ENCODE measurements at places on chromosomes 1 and 21.
A peak's percentile ranks its signal among the peaks of the same experiment; 100 is the strongest.

GRCh38 chr1:198829356-198829755 is 190.5 kb downstream of the PTPRC start:
- DNase-seq: no peak

DNA sequence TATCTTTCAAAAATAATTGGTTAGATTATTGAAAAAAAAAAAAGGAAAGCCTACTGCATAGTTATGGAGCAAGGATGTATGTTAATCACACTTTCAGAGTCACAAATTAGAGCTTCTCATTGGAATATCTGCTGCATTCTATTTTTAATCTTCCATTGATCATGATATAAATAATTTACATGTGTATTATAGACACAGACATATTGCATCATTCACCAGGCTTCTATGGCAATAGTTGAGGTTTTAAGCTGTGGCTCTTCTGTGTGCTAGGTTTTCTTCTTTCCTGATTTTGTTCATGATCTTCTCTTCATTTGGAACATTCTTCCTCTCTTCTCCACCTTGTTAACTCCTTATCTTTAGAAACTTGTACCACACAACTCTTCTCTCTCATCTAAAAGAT is 123.2 kb upstream of the HMCN1 start:
- no peak for DNase-seq

GRCh38 chr1:194225821-194226220 is 1039.4 kb upstream of the B3GALT2 start:
- DNase-seq: no peak

GRCh38 chr1:83959824-83960498 is 39.0 kb downstream of the TTLL7 start:
- DNase-seq: no peak

DNA sequence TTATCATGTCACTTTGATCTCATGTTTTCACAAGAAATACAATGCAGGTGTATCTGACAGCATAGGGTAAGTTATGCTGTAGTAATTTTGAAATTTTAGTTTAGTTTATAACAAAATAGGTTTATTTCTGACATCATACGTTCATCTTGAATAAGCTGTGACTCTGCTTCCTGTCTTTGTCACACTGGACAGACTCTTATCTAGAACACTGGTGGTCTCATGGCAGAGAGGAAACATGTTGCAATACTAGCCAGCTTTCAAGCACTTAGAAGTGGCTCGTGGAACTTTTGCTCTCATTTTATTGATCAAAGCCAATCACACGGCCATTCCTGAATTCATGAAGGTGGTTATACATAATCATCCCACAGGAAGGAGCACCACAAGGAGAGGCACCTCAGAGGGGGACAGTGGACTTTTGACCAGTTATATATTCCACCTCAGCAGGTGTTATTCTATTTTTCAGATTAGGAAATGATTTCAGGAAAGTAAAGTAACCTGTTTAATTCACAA is 46.5 kb downstream of the CYP2J2 start:
- no peak for DNase-seq

- no peak for DNase-seq
Observed at GRCh38 chr1:206854401-206855129, 10.9 kb upstream of the IL20 start.

GRCh38 chr1:170624146-170624545 is 39.8 kb upstream of the PRRX1 start:
- no peak for DNase-seq

DNA sequence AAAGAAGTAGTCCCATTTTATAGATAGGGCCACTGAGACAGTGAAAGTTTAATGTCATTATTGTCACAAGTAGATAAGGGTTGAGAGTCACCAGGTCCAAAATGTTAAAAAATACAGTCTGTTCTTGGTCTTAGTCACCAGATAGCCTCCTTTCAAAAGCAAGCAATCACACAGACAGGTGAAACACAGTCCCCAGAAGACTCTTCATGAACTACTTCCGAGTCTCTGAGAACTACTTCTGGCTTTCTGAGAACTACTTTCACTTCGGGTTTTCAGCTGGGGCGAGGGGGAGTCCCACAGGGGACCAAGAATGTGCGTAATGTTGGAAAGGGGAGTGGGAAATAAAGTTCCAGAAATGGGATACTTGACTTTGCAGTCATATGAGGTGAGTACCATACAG is 143.2 kb downstream of the HHIPL2 start:
- DNase-seq: no peak

- DNase-seq: no peak
Observed at GRCh38 chr1:88311265-88311664, 372.8 kb upstream of the PKN2 start.

DNA sequence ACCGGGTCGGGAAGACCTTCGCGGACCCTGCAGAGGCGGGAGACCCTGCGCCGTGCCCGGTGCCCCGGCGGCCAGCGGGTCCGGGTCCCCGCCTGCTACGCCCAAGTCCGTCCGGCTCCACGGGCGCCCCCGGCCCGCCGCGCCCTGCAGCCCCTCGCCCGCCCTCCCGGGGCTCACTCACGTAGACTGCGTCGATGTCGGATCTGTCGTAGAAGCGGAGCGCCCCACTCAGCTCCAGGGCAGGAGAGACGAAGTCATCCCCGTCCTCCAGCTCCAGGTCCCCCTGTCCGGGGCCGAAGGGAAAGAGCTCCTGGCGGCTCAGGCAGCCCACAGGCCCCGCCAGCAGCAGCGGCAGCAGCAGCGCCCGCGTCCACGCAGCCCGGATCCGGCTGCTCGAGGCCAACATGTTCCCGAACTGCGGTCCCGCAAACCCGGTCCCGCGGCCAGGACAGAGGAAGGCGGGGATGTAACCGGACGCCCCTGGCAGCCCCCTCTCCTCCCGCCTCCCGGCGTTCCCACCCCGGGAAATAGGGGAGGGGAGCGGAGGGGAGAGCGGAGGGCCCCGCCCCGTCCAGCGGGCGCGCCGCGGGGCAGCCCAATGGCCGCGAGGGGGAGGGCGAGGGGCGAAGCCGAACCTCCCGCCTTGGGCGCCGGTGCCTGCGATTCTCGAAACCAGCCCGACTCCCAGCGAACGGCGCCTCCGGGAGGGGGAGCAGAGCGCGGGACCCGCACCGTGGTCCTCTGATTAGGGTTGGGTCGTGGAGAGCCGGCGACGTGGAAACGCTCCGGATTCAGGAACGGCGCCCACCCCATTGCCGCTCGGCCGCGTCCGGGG is at the start of gene NID1:
Gene NID1, minus strand, starts transcription at position 417 of the 835 bp plus-strand sequence. Its CDS starts 11 bp downstream, at position 406.
- DNase-seq: no peak

DNA sequence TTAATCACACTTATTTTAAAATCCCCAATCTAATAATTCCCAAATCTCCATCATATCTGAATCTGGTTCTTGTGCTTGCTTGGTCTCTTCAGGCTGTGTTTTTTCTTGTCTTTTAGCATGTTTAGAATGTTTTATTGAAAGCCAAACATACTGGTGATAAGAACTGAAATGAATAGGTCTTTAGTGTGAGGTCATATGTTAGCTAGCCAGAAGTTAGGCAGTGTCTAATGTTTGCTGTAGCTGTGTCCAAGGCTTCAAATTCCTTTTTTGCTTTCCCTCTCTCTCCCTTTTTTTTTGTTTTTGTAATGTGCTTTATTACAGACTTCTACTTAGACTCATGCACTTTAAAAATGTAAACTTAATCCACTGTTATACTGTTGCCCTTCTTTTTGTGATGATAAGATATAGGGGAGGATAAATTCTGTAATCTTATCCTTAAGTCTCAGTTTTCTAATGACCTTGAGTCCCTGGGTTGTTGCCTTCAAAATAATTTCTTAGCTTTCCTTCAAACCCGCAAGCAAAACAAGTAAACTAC is 725.1 kb downstream of the BRINP3 start:
- DNase-seq: no peak

DNA sequence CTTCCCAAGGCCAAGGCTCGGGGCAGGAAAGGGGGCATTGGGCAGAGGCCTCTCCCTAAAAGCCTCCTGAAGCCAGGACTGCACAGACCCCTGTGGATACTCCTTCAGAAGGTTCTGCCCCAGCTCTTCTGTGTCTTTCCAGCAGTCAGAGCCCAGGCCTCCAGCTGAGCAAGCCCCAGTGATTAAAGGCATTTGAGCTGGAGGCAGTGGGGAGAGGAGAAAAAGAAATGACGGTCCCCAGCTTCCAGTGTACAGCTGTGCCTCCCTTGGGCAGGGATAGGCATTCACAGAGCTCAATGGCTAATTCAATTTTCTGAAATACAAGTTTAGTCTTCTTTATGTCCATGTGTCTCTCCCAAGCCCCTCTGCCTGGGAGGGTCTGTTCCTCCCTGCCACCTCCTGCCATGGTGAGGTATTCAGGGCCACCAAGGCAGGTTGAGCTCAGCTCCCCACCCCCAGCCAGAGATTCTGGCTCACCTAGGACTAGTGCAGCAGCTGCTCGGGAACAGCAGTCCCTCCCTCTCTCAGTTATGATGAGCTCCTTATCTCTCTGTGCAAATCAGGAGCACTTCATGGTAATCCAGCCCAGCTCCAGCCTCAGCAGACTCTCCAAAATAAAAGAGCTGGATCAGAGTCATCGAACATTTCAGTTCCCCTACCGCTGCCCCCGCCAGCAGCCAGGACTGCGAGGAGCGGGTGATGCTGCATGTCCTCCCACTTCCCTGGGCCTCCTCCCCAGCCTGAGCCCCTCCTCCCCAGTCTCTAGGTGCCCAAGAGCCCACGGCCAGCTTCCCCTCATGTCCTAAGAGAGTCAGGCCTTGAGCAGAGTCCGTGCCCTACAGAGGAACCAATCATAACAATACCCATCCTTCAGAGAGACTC is 208.4 kb upstream of the ZC3H12A start:
- DNase-seq: no peak

DNA sequence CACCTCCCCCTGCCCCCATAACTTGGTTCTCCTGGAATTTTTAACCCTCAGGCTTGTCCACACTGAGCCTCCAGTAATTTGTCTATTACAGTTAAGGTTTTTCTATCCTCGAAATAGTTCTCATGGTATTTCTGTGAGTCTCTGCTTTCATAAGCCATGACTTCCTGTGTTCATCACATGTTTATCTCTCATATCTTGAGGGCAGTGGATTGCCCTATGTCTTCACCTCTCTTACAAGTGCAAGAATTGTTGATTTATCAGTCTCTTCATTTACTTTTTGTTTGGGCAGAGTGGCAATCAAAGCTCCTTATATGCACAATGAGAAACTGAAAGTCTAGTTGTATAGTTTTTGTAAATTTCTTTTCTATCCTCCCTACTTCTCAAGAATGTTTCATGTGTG is 328.4 kb downstream of the PLA2G4A start:
- no peak for DNase-seq

- DNase-seq: peak; percentile 34
Observed at GRCh38 chr21:46295996-46296752, 10.0 kb downstream of the YBEY start.

DNA sequence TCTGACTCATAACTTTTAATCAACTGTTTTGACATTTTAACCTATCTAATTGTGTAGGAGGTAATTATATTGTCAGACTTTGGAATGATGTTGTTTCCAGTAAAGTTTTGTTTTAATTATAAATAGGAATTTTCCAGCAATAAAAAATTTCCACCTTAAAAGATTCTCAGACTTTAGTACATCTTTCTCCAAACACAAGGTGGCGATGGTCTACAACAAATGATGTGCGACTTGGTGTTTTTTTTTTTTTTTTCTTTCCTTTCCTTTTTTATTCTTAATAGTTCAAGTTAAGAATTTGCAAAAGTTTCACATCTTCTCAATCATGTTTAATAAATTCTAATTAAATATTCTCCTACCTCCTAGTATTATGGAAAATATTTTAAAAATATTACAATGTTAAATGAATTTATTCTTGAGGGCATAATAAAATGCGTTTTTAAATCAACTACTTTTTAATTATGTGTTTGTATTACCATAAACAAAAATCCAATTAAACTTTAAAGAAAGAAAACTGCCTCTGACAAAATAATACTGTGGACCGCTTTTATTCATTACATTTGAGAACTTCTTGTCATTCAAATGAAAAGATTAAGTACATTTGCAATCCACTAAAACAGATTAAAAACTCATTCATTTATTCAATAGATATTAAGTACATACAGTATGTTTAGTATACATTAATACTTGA is 4.4 kb upstream of the ADAMTS1 start:
- DNase-seq: no peak

- DNase-seq: no peak
Observed at GRCh38 chr1:65658122-65658521, 134.6 kb upstream of the PDE4B start.

GRCh38 chr1:73623946-73624345 is 574.0 kb downstream of the LRRIQ3 start:
- no peak for DNase-seq

- DNase-seq: no peak
Observed at GRCh38 chr1:77631751-77632150, 50.7 kb downstream of the ZZZ3 start.

GRCh38 chr1:156750711-156751450 is 594 bp downstream of the HDGF start:
- no peak for DNase-seq

DNA sequence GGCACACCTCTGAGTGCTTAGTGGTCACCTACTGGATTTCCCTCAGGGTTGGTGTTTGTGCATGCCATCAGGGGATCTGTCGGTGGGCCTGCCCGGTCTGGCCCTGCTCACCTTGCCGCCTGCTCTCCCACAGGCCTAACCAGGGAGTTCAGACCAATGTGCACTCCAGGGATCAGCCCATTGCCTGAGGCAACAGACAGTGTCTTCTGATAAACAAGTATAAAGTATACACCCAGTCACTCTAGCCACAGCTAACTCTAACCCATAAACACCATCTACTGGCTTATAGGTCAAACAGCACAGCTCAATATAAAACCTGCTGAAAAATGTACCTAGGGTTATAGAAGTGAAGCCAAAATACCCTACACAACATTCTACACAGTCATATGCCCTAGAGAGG is 1300.0 kb downstream of the PLA2G4A start:
- DNase-seq: no peak

- no peak for DNase-seq
Observed at GRCh38 chr21:35229290-35229689, 180.2 kb upstream of the RUNX1 start.

- DNase-seq: no peak
Observed at GRCh38 chr1:163388970-163389369, 67.2 kb downstream of the NUF2 start.

DNA sequence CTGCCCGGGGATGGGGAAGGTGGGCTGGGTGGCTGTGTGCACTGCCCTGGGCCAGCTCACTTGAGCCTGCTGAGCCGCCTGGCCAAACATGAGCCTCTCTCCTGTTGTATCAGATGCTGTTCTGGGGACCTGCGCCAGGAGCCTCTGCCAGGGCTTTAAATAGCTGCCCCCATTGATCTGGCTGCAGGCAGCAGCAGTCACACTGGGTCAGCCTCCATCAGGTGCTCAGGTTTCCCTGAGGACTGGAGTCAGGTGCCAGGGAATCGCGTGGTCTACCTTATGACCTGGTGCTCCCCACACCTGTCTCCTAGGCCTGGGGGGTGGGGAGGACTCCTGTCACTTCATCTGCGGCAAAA is 700 bp upstream of the CCDC28B start:
- DNase-seq: no peak

- DNase-seq: no peak
Observed at GRCh38 chr21:27572696-27573095, 605.8 kb upstream of the ADAMTS5 start.

GRCh38 chr1:115469703-115470476 is 131.8 kb upstream of the NGF start:
- DNase-seq: no peak

- no peak for DNase-seq
Observed at GRCh38 chr1:78009836-78010235, 5.1 kb downstream of the DNAJB4 start.
